Natural killer cell (primary cell): ENCODE measurements at places on chromosomes 2 and 18. TPM values are rescaled to one million over a fixed set of nuclear protein-coding genes. Genes with fewer than 3 reads are reported as not detected.

DNA sequence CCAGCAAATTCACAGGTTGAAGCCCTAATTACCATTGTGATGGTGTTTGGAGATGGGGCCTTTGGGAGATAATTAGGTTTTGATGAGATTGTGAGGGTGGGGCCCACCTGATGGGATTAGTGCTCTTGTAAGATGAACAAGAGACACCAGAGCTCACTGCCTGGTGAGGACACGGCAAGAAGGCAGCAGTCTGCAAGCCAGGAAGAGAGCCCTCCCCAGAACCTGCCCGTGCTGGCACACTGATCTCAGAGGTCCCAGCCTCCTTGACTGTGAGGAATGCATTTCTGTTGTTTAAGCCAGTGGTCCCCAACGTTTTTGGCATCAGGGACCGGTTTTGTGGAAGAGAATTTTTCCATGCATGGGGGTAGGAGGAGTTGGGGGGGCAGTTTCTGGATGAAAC lies 240.7 kb downstream of the KLHL29 start:
- no peaks in the 10 kb centered on the region for H3K4me1 ChIP-seq
- H3K36me3 ChIP-seq: no peaks in the 10 kb centered on the region
- no peaks in the 10 kb centered on the region for H3K27me3 ChIP-seq
- no peak overlapping the region for H3K27ac ChIP-seq
- no peak for DNase-seq
- no peak overlapping the region for H3K4me3 ChIP-seq

GRCh38 chr2:218880102-218880858 lies at the start of gene WNT10A:
Gene WNT10A, plus strand, starts transcription at chr2:218880852. Its CDS starts 144 bp downstream, at chr2:218880996.
- H3K4me3 ChIP-seq: peak within 1 kb of the TSS; percentile 24
- H3K4me1 ChIP-seq: peaks cover 39% of the 10 kb centered on the region
- DNase-seq: peak; percentile 74
- peak within 1 kb of the TSS; percentile 65 for H3K27ac ChIP-seq
- peaks cover 55% of the 10 kb centered on the region for H3K27me3 ChIP-seq
- no peaks in the 10 kb centered on the region for H3K36me3 ChIP-seq

Gene CFAP210
- total RNA-seq: 0.27 TPM

Gene PRKAG3
- not detected for total RNA-seq

GRCh38 chr18:13611142-13611600 lies 115.2 kb downstream of the FAM210A start:
- no peak overlapping the region for H3K27ac ChIP-seq
- no peak for DNase-seq
- peaks cover 61% of the 10 kb centered on the region for H3K4me1 ChIP-seq
- no peaks in the 10 kb centered on the region for H3K36me3 ChIP-seq
- H3K4me3 ChIP-seq: peak overlapping the region; percentile 0

- DNase-seq: no peak
- H3K4me1 ChIP-seq: no peaks in the 10 kb centered on the region
- H3K27ac ChIP-seq: no peak overlapping the region
- no peak overlapping the region for H3K4me3 ChIP-seq
Measured at GRCh38 chr2:232662486-232663260, 29.3 kb downstream of the EFHD1 start.

GRCh38 chr2:216298719-216299495 lies 73.4 kb downstream of the MARCHF4 start:
- no peak overlapping the region for H3K4me3 ChIP-seq
- no peaks in the 10 kb centered on the region for H3K4me1 ChIP-seq
- no peak for DNase-seq
- no peaks in the 10 kb centered on the region for H3K27me3 ChIP-seq
- no peaks in the 10 kb centered on the region for H3K36me3 ChIP-seq

Gene MATN3
- total RNA-seq: not detected

GRCh38 chr2:64865073-64865830 lies 123.9 kb upstream of the SLC1A4 start:
- H3K4me1 ChIP-seq: peaks cover 38% of the 10 kb centered on the region
- H3K27me3 ChIP-seq: peaks cover 3% of the 10 kb centered on the region

DNA sequence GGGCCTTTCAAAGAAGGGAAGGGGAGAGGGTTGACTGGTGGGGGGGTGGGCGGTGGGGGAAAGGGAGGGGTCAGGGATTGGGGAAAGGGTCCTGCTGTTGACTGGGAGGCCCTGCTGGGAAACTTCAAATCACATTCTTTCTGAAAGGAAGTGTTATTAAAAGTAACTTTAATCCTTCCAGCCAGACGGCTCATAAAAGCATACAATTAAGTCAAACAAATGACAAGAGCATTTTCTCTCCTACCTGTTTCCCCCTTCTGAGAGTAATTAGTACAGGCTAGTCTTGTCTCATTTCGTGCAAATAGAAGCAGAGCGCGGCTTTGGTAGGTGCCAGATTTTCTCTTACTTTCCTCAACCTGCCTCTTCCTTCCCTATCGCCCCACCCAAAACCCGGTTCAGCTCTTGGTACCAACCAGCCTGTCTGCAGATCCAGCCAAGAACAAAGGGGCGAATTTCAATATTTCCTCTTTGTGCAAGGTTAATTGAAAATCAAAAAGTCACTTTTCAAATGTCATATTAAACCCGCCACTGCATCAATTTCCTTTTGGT lies 2112.6 kb upstream of the PIK3C3 start:
- H3K36me3 ChIP-seq: no peaks in the 10 kb centered on the region
- no peak for DNase-seq
- no peaks in the 10 kb centered on the region for H3K27me3 ChIP-seq
- no peak overlapping the region for H3K27ac ChIP-seq

DNA sequence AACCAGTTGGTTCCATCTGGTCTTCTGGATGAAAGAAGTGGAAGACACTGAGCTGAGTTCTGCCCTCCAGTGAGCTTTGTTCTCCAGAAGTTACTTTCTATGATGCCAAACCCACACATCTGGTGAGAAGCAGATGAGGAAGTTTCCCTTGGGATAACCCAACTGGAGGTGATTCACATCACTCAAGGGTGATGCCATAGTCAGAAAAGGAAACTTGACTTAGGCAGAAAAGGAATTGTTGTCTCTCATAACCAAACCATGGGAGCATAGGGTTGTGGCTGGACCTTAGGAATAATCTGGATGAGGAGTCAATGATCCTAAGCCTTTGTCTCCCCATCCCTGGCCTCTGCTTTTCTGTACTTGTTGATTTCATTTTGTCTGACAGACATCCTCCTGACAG lies 43.7 kb downstream of the CDC42EP3 start:
- H3K27ac ChIP-seq: no peak overlapping the region
- no peak for DNase-seq
- no peaks in the 10 kb centered on the region for H3K27me3 ChIP-seq
- no peaks in the 10 kb centered on the region for H3K36me3 ChIP-seq
- no peak overlapping the region for H3K4me3 ChIP-seq

Gene TET3
- total RNA-seq: 40.0 TPM

Gene FSHR
- not detected for total RNA-seq

Gene TMEM169
- total RNA-seq: 0.68 TPM

- DNase-seq: peak; percentile 56
- no peaks in the 10 kb centered on the region for H3K36me3 ChIP-seq
- H3K27ac ChIP-seq: peak overlapping the region; percentile 93
- peak overlapping the region; percentile 38 for H3K4me3 ChIP-seq
Measured at GRCh38 chr2:240564561-240565332, 3.5 kb upstream of the RNPEPL1 start.

Gene IL36G
- total RNA-seq: not detected

DNA sequence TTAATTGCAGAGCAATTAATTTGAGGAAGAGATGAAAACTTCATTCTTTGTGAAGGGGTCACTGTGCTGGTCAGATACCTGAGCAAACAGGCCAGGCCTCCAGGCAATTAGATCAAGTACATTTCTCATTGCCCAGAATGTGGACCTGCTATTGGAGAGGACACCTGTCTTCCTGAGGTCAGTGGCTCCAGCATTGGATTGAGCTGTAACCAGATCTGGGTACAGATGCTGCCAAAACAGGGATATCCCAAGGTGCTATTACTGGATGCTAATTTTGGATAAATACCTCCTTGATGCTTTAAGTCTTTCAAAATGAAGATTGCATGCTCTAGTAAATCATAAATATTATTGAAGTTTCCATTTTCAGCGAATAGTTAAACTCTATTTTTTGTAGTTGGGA lies 131.5 kb downstream of the FAM161A start:
- no peak overlapping the region for H3K27ac ChIP-seq
- no peak for DNase-seq
- H3K36me3 ChIP-seq: no peaks in the 10 kb centered on the region
- H3K27me3 ChIP-seq: no peaks in the 10 kb centered on the region
- no peak overlapping the region for H3K4me3 ChIP-seq

Gene KCNS3
- not detected for total RNA-seq

- peaks cover 26% of the 10 kb centered on the region for H3K36me3 ChIP-seq
- no peaks in the 10 kb centered on the region for H3K27me3 ChIP-seq
- H3K4me1 ChIP-seq: peaks cover 76% of the 10 kb centered on the region
- DNase-seq: no peak
Measured at GRCh38 chr2:96142217-96143113, 2.8 kb downstream of the DUSP2 start.

DNA sequence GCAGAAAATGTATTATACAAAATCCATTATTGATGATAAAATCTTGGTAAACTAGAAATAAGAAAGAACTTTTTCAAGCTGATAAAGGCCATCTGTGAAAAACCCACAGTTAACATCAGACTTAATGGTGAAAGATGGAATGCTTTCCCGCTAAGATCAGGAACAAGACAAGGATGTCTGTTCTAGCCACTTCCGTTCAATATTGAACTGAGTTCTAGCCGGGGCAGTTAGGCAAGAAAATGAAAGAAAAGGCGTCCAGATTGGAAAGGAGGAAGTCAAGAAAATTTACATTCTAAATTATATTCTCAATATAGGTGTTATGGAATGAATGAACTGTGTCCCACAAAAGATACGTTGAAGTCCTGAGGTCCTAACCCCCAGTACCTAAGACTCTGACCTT lies 39.1 kb upstream of the DTNB start:
- H3K4me3 ChIP-seq: no peak overlapping the region
- no peak for DNase-seq
- H3K4me1 ChIP-seq: no peaks in the 10 kb centered on the region
- peaks cover 3% of the 10 kb centered on the region for H3K27me3 ChIP-seq
- no peak overlapping the region for H3K27ac ChIP-seq
- no peaks in the 10 kb centered on the region for H3K36me3 ChIP-seq

DNA sequence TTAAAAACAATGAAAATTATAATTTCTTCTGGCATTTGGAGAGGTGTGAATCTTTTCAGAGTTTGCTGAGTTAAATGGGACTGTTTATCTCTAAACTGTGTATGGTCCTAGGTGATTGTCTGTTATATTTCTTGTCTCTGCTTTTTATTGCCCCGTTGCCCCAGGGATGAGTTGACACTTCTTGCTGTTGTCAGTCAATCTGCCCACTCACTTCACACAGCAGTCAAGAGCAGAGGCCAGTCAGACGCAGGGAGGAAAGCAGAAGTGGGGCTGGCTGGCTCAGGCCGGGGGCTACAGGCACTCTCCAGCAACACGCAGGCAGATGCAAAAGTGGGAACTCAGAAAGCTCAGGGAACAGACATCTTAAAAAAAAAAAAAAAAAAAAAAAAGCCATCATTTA lies 365.2 kb downstream of the CLIP4 start:
- H3K36me3 ChIP-seq: no peaks in the 10 kb centered on the region
- H3K27ac ChIP-seq: no peak overlapping the region
- no peaks in the 10 kb centered on the region for H3K4me1 ChIP-seq
- no peak overlapping the region for H3K4me3 ChIP-seq

DNA sequence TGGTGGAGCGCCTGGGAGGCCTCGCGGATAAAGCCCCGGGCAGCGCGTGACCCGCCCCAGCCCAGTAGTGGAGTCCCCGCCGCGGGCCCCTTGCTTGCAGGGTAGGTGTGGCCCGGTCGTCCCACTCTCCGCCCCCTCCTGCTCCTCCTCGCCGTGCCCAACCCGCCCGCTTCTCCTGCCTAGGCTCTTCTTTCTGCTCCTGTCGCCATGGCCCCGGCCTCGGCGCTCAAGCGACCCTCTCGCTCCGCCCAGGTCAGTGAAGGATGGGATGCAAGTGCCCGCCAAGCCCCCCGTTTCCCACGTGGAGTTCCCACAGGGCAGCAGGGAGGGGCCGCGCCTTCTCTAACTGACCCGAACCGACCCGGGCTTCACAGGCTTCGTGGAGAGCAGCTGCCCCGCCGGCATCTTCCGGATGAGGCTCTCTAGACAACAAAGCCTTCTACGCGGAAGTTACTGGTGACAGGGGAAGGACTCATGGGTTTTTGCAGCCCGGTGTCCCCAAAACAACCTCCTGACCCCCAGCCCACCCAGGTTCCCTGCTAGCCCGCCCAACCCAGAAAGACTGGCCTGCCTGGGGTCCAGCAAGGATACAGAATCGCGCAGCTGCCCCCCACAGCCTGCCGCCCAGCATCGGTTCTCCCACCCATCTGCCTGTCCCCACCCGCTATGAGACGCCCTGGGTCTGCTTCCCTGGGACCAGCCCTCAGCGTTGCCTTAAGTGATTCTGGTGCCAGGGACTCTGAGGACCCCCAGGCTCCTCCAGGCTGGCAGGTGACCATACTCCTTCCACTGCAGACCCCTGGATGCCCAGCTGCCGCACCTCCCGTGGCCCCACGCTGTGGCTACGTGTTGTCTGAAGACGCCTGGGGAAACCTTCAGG lies 32.8 kb downstream of the TTC32 start:
- peak overlapping the region; percentile 79 for H3K4me3 ChIP-seq
- H3K27ac ChIP-seq: peak overlapping the region; percentile 78
- peaks cover 20% of the 10 kb centered on the region for H3K4me1 ChIP-seq
- peak; percentile 40 for DNase-seq
- no peaks in the 10 kb centered on the region for H3K36me3 ChIP-seq

Gene TTR
- not detected for total RNA-seq

- no peaks in the 10 kb centered on the region for H3K27me3 ChIP-seq
- H3K4me3 ChIP-seq: no peak overlapping the region
- peaks cover 26% of the 10 kb centered on the region for H3K4me1 ChIP-seq
Measured at GRCh38 chr2:68906716-68907115, 35.5 kb upstream of the BMP10 start.

Gene CFAP65
- total RNA-seq: not detected

Gene PRKD3
- total RNA-seq: 64.4 TPM

DNA sequence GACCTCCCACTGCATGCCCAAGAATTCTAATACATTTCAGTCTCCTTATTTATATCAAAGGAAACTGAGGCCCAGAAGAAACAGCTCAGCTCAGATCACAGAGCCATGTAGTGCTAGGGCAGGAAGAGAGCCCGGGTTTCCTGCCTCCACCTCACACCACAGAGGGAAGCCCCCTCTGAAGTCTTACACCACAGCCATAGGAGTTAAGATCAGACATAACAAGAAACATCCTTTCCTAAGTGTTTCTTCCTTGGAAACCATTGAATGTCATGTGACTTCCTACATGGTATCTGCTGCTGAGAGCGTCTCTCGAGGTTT lies 102.1 kb downstream of the MTCL1 start:
- no peak overlapping the region for H3K27ac ChIP-seq
- no peaks in the 10 kb centered on the region for H3K36me3 ChIP-seq
- H3K4me3 ChIP-seq: no peak overlapping the region

Gene CTAGE1
- total RNA-seq: not detected

DNA sequence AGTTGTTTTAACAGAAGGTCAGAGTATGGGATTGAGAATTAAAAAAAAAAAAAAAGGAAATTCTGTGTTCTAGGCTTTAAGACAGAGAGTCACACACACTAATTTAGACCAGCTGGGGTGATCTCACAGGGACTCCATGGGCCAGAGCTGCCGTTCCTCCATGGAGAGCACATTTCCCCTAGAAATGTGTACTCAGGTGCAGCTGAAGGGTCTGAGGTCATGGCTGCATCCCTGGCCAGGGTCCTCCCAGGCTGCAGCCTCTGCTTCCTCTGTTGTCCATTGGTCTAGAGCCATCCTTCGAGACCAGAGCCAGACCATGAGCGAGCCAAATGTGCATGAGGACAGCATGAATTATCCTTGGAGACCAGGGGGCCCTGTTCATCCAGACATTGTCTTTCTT lies 190.1 kb upstream of the TNP1 start:
- DNase-seq: no peak
- H3K4me1 ChIP-seq: no peaks in the 10 kb centered on the region
- H3K36me3 ChIP-seq: no peaks in the 10 kb centered on the region
- H3K27ac ChIP-seq: no peak overlapping the region
- H3K4me3 ChIP-seq: no peak overlapping the region
